ENCODE measurements at places on chromosomes 3 and 15. TPM values are rescaled to one million over a fixed set of nuclear protein-coding genes. Genes with fewer than 3 reads are reported as not detected.

STRA6 gene
- total RNA-seq = not detected

- no peak for DNase-seq
These were observed 255.7 kb upstream of the TBL1XR1 start for GRCh38 chr3:177452831-177453450.

GRCh38 chr15:33903661-33904060 is 64.6 kb upstream of the CHRM5 start:
- DNase-seq = no peak

- no peak for DNase-seq
These were observed 702.4 kb downstream of the TUSC7 start for GRCh38 chr3:117411971-117412370.

- DNase-seq = no peak
These were observed 292 bp downstream of the USP4 start for GRCh38 chr3:49339581-49339940.

DNA sequence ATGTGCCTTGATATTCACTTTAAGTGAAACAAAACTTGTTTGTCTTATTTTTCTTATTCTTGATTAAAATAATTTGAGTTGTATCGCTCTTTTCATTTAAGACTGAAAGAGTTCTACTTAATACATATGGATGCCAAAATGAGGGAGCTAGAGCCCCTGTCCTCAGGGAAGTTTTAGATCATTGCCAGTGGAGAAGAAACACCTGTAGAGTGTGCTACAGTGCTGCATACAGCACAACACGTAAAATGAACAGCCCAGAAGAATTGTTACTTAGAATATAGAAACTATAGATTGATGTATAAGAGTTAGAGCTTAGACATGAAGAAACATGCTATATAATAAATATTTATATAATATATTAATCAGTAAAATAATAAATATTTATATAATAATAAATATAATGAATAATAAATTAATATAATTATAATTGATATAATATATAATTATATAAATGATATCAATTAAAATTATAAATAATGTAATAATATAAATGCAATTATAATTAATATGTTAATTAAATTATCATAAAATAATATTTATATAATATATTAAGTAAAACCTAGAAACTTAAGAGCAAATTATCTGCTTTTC is 1234.7 kb downstream of the ROBO2 start:
- DNase-seq = no peak

GRCh38 chr3:118782755-118783202 is 251.9 kb downstream of the IGSF11 start:
- DNase-seq = no peak

DNA sequence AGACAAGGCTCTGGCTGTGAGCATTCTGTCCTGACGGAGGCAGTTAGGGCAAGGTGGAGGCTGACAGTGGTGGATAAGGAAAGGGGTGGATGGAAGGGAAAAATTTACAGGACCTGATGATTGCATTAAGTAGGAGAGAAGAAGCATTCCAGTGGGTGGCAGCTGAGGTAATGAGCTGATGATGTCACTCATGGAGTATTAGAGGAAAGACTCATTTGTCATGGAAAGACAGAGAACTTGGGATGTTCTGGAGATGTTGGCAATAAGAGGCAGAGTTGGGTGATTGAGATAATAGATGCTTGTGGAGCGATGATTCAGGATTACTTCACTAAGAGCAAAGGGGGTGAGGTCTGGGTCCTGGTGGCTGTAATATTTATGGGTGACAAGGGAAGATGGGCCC is 63.6 kb upstream of the SCN5A start:
- no peak for DNase-seq

MKRN2OS gene
- total RNA-seq = not detected

DNA sequence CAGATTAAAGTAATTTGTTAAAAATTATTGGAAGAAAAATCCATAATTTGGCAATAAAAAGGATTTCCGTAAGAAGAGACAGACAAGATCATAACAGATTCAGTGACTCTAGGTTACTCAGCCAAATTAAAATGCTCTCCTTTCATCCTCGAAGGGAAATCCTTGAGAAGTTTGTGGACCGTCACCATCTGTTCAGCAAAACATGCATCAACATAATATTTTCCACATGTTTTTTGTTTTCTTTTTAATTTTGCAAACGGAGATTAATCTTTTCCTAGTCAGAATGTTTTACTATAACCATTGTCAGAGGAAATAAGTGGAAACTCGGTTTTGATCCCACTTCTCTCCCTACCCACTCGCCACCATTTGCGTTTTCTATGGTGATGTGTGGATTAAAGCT is 128.3 kb downstream of the TMCO5A start:
- no peak for DNase-seq

GRCh38 chr15:80915472-80915871 is 74.1 kb downstream of the MESD start:
- DNase-seq = no peak

GRCh38 chr3:130779486-130779885 is 32.9 kb upstream of the PIK3R4 start:
- no peak for DNase-seq

DNA sequence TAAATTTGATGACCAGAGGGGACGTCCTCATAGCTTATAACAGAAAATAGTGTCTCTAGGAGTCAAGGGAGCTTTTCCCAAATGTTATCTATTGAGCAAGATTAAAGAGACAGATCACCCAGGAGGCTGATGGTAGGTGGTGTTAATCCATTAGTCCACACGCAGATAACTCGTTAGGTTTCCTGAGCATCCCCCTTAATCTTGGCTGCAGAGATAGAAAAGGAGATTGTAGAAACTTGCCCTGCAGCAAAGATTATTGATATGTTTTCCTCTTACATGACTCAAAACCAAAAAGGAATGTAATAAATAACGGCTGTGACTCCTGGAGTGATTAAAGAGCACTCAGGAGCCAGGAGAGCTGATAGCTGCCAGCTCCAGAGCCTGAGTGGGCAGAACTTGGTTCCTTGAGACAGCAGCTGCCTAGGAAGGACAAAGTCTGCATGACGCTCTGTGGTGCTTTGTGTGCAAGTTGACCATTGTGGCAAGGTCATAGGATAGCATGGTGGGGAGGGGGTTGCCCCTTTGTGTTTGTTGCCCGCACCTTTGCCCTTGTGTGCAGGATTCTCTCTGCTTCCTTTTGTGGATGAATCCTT is 234.8 kb downstream of the PTPRG start:
- DNase-seq = no peak

DNA sequence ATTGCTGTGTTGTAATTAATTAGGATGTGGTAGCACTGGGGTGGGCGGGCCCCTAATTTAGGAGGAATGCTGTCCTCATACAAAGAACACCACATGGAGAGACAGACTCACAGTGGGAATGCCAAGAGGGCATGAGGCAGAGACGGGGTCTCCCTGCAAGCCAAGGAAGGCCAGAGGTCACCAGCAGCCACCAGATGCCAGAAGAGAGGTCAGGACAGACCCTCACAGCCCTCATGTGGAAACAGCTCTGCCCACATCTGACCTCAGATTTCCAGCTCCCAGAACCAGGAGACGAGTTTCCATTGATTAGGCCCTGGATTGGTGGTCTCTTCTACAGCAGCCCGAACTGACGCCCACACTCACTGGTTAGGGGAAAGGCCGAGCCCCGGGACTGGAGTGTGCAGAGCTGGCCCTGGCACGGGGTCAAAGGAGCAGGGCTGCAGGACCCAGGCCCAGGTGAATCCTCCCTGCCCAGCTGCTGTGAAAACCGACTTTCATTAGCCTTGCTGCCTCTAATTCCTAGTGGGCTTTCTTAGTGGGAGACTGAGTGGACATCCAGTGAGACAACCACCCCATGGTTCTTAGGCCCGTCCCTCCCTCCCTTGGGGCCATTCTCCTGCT is 43.0 kb upstream of the SLC41A3 start:
- peak; percentile 47 for DNase-seq

ARPP21 gene
- total RNA-seq = 0.63 TPM

- DNase-seq = peak; percentile 77
These were observed 300.9 kb downstream of the MCTP2 start for GRCh38 chr15:94532226-94532625.

- DNase-seq = no peak
These were observed 8.7 kb downstream of the ZBTB47 start for GRCh38 chr3:42662037-42662812.

- DNase-seq = no peak
These were observed 68.5 kb downstream of the TMCC1 start for GRCh38 chr3:129824926-129825541.

LDHAL6B gene
- total RNA-seq = not detected

DNA sequence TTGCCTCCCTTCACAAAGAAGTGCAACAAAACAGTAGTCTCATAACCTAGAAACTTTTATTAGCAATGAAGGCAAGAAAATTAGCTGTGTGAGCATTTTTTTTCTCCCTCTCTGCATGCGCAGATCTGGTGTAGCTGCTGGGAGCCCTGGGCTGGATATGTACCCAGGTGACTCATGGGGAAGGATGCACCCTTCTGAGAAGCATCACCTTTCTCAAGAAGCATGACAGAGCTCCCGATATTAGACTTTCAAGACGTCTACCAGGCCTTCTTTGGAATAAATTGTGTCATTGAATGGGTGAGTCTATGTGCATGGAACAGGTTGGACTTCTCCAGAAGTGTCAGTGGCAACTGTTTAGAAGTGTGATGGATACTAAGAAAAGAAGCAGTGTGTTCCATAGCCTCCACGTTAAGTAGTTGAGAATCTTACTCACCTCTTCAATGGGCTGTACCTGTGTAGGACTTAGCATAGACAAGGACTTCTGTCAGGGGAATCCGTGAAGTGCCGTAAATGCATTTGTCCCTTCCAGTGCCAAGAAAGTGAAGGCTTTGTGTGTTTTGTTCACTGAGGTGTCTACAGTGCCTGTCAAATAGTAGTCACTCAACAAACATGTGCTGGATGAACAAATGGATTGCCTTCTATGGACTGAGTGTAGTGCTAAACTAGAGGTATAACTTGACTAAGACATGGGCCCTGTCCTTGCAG is 47.7 kb upstream of the RASGRP1 start:
- no peak for DNase-seq

- no peak for DNase-seq
These were observed at the start of gene CHL1 for GRCh38 chr3:196311-197148. TSS of gene CHL1 (plus strand) at chr3:196763. CDS start at chr3:319777, 123,014 bp downstream.

DNA sequence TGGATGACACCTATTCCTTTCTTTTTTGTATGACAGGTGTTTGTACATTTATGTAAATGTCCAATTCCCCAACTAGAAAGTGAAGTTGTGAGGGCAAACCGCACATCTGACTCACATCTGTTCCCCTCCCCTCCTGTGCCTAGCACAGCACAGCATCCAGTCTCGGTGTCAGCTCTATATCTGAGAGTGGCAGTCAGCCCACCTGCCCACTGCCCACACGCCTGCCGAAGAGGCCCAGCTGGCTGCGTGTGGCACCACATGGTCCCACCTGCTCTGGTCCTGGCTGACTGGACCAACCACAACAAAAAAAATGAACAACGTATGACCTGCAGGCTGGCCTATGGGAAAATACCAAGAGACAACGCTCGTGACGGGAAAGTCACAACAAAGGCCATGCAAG is 62.8 kb downstream of the XXYLT1 start:
- DNase-seq = no peak

STAB1 gene
- 71.5 TPM for total RNA-seq

- no peak for DNase-seq
These were observed 5.8 kb upstream of the OXTR start for GRCh38 chr3:8775181-8775580.

DNA sequence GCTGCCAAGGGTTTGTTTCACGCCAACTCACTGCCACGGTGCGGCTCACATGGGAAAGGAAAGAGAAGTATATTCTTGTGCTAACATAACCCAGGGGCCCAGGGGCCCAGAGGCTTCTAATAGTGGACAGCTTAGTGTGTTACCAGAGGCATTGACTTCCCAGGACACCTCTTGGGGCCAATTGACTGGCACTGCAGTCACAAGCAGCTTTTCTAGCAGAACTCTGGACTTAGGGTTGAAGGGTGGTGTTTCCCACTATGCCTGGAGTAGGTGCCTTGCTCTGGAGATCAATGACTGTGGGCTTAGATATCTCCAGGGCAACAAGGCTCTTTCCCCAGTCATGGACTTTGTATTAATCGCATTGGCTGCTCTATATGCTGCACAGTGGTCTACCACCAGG is 172.7 kb upstream of the KBTBD8 start:
- peak; percentile 70 for DNase-seq

- DNase-seq = no peak
These were observed 108.2 kb downstream of the CNTN3 start for GRCh38 chr3:74506246-74506645.

- DNase-seq = no peak
These were observed 211.8 kb downstream of the NAALADL2 start for GRCh38 chr3:175070946-175071345.

DNA sequence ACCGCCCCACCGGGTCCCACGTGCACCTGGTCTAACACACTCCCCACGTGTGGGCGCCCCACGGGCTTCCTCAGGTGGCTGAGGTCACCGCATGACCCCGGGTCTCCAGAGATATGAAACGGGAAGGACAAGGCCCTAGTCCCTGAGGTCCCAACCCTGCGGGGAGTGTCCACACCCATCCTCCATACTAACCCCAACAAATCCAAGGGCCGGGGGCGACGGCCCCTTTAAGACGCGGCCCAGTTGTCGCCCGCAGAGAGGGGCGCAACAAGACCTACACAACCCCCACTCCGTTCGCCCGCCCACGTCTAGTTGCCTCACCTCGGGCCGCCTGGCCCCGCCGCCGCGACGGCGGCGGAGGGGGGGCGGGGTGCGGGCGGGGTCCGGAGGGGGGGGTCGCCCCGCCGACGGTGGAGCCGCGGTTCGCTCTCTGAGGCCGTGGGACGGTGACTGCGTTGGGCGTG is 396 bp downstream of the INO80 start:
- peak; percentile 78 for DNase-seq

DNA sequence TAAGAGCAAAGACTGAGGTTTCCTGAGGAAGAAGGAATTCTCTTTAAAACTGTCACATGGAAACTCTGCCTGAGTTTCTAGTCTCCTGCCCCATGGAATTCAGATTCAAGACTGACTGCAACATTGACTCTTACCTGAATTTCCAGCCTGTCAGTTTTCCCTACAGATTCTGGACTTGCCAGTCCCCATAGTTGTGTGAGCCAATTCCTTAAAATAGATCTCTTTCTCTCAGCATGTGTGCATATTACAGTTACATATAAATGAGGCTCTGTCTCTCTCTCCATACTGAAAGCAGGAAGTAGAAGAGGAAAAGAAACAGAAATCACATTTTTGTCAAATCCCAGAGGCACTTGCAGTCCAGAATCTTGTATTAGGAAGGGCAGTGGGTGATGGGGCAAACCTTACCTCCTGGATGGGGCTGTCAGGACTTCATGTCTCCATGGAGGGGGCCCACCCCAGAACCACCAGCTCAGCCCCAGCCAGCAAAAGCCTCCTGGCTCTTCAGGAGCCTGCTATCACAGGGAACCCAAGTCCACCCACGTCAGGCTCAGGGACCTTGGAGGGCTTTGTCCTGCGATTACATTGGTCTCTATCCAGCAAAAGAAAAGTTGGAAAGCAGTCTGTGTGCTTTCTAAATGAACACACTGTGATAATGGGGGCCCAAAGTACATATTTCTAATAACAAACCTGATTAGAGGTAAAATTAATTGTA is 18.8 kb upstream of the GOLGA8J start:
- DNase-seq = no peak

ALG1L2 gene
- total RNA-seq = 0.78 TPM

- DNase-seq = no peak
These were observed 93.8 kb downstream of the FHIT start for GRCh38 chr3:61157414-61157813.

TTLL13 gene
- 0.15 TPM for total RNA-seq

Measured in left lobe of liver (tissue), 2 donors.